ENCODE measurements at places on chromosomes 4 and X.

- DNase-seq: no peak
These were observed 81.0 kb upstream of the ESX1 start for GRCh38 chrX:104335756-104336155.

DNA sequence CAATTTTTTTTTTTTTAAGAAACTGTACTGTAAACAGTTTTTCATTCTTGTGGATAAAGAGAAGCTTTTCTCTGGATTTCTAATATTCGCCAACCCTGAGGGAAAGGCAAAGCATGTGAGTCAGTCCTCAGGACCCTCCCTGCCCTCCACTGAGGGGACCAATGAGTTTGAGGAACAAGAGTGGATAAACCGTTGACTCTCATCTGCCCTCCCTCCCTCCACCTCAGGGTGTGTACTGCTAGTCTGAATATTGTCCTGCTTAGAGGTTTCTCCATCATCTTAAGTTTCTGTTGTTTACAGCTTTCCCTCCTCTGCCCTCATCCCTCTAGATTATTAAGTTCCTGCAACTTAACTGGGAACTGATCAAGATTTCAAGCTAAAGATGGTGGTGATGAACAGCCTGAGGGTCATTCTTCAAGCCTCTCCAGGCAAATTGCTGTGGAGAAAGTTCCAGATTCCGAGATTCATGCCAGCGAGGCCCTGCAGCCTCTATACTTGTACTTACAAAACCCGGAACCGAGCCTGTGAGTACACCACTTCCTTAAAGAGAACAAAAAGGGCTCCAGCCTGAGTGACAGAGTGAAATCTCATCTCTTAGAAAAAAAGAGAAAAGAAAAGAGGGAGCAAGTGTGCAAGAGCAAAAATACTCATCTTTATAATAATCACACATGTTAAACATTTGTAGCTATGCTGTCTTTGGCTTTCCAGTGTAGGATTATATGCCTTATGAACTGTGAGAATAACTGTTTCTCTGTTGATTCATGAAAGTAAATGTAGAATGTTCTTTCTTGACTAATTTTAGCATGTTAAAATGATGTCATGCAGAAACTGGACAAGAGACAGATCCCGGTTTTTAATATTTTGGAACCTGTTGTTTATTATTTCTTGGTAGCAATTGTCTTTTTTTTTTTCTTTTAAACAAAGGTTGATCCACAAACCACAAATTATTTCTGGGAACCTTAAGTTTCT is 11.9 kb downstream of the CA5B start:
- DNase-seq: no peak

DNA sequence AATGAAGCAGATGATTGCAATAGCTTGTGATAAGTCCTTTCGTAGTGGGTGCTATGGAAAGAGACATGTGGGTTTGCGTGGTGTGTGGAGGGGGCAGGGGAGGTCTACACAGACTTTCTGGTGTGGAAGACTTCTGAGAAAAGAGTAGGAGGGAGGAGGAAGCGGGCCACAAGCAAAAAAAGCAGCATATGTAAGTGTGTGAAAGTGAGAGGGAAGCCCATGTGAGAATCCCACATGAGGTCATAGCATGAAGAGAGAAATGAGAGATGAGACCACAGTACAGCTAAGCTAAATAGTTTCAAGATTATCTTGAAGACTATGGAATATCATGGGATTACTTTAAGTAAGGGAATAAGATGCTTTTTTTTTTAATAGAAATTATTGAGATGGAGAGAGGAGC is 2039.9 kb upstream of the TENM3 start:
- DNase-seq: no peak

DNA sequence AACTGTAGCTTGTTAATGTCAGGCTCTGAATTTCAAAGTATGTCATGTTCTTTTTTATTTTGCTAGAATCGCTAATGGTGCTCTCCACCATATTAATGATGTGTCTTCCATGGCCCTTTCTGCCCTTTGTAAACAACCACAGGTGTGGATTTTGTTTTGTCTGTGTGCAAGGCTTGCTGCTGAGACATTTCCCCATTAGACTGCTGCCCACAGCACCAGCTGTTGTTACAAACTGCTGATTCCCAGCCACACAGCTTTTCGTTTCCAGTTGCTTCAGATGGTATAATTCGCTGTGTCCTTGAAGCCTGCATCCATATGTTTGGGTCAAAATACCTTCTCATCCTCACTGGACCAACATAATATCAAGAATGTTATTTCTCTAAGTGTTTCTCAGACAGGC is 32.8 kb downstream of the KCNIP4 start:
- no peak for DNase-seq

- no peak for DNase-seq
These were observed 1583.3 kb downstream of the STIM2 start for GRCh38 chr4:28443801-28444412.

DNA sequence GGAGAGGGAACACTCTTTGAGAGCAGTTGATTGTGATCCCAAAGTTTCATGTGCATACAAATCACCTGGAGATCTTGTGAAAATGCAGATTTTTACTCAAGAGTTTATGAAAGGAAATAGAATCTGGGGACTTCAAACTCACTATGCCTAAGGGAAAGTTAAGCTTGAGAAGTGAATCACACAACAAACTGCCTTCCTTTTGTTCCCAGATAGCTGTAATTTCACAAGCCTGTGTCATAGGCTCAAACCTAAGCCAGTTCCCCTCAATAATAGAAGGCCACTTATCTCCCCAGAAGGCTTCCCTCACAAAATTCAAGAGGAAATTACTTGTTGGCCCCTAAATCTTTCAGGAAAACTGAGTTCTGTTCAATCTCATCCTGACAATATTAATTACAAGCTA is 132.8 kb upstream of the MAGEB16 start:
- DNase-seq: no peak

DNA sequence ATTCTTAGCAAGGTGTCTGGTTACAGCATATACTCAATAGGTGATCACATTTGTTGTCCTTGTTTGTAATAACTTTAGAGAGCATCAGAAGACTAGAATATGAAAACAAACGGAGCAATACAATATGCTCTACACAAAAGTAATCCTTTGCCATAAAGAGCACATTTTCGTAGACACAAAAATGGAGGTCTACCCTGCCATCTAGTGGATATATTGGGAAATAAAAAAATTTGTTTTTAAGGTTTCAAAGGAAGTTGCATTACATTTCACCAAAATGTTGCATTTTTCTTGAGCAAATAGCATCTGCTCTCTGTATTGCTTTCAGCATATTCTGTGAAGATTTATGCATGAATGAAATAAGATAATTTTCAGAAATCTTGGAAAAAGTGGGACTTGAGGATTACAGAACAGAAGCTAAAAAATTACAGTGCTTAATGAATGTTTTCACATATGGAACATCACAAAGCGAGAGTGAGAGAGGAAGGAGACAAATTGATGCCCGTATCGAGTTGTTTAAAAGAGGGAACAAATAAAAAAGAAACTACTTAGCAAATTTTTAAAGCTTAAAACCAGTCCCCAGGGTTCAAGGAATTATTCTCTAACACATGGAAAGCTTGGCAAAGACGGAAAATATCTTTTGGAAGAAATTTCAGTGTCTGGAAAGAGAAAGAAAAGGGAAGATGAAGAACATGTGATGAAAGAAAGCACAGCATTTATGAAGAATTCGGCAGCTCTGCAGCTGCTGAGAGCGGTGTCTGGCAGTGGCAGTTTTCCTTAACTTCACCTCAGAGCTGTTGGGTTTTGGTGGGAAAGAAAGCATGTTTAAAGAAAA is 390.1 kb downstream of the ANKRD50 start:
- no peak for DNase-seq

DNA sequence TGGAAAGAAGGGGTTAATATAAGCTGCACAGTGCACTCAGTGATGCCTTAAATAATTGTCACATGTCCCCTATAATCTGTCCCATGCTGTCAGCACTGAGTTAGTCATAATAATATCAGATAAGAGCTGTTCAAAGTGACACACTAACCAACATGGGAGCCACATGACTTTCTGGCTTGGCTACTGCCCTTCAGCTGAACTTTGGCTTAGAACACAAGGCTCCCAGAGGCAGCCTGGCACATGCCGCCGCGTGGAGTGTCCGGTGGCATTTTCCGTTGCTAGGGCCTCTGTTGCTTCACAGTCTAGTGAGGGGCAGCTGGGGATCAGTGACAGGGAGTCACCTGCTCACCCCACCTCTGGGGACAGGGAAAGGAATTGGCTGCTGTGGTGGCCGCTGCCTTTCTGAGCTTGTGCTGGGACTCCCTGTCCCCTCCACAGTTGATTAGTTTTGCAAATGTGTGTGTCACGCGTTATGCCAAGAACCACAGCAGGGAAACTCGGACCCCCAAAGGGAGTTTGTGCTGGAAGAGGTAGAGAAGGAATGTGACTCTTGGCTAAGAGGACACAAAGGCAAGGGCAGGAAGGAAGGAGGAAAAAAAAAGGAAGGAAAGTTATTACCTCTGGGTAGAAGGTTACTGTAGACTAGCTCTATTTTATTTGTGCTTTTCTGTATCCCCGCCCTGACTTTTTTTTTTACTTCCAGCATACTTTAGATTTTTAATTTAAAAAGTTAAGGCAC is 41.1 kb upstream of the PPARGC1A start:
- no peak for DNase-seq

- no peak for DNase-seq
These were observed 173.4 kb upstream of the GALNT7 start for GRCh38 chr4:172995161-172995560.

GRCh38 chrX:111282139-111282538 is 11.9 kb upstream of the CAPN6 start:
- DNase-seq: no peak

GRCh38 chrX:10259716-10260115 is 102.9 kb downstream of the CLCN4 start:
- no peak for DNase-seq

- no peak for DNase-seq
These were observed 519.5 kb downstream of the BCOR start for GRCh38 chrX:39577985-39578869.

- DNase-seq: no peak
These were observed 126.3 kb downstream of the GPAT3 start for GRCh38 chr4:83662204-83662603.

DNA sequence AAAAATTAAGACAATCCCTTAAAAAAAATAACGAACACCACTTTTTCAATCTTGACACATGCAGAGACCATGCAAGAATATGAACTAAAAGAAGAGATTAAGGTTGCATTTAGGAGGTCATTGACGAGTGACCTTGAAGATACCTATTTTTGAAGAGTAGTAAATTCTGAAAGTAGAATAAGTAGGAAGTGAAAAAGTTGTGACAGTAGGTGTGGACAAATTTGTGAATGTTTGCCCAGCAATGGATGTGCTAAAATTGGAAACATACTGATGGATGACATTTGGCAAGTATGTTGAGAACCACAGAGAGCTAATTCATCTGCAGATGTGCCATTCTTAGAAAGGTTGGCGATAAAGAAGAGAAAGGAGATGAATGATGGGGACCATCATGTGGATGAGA is 213.7 kb upstream of the VCX3A start:
- DNase-seq: no peak

Data from NCI-H2171 (cell line).